ENCODE measurements at places on chromosomes 12 and 14.

DNA sequence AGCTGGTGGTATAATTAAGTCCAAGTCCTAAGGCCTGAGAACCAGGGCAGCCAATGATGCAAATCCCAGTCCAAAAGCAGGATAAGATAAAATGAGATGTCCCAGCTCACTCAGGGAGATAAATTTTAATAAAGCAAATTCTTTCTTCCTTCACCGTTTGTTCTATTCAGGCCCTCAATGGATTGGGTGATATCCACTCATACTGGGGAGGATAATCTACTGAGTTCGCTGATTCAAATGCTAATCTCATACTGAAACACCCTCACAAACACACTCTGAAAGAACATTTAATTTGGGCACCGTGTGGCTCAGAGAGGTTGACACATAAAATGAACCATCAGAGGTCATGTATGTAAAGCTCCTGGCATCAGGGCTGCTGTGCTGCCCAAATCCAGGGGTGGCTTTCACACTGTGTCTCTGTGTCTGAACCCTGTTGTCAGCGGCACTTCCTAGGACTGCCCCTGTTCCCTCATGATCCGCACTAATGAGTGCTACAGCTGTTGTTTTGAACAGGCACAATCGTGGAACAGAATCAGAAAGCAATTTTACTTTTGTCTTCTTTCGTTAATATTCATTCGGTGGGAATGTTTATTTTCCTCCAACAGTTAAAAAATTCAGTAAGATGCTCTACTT is 428.5 kb upstream of the FBXO33 start:
- DNase-seq, result no peak

- DNase-seq, result no peak
Observed at GRCh38 chr14:58560208-58560607, 77.6 kb upstream of the DACT1 start.

GRCh38 chr12:62793256-62794217 is 141.4 kb downstream of the PPM1H start:
- peak; percentile 30 for DNase-seq

DNA sequence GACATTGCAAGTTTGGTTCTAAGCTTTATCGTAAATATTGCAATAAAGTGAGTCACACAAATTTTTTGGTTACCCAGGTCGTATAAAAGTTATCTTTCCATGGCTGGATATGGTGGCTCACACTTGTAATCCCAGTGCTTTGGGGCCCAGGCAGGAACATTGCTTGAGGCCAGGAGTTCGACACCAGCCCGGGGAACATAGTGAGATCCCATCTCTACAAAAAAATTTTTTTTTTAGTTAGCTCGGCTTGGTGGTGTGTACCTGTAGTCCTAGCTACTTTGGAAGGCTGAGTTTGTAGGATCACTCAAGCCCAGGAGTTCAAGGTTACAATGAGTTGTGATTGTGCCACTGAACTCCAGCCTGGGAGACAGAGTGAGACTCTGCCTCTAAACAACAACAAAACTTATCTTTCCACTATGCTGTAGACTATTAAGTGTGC is 24.4 kb downstream of the PRORP start:
- DNase-seq, result no peak

DNA sequence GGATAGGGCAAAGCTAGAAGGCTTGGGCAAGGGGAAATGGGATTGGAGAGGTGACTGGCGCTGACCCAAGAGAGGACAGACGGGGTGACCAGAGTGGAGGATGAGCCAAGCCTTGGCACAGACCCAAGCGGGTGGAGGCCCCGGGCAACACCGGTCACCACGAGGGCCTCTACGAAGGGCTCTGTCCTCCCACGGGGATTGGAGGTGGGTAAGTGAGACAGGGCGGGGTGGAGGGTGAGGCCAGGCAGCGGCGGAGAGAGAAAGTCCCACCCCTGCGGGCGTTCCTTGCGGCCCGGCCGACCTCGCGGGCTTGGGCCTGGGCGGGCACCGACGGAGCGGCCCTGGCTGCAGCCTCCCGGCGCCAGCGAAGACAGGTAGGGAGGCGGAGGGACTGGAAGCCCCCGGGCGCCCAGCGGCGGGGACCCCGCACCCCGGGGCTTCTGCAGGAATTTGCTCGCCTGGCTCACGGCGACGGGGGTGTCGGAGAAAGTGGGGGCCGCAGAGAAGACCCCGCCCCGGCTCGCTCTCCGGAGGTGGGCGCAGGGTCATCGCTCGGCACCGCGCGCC is at the start of gene PAPLN:
PAPLN (plus strand) TSS at position 288 of the 567 bp plus-strand sequence. CDS start 2,273 bp downstream, outside the sequence.
- no peak for DNase-seq

GRCh38 chr12:51829011-51829481 is 19.5 kb downstream of the FIGNL2 start:
- no peak for DNase-seq

DNA sequence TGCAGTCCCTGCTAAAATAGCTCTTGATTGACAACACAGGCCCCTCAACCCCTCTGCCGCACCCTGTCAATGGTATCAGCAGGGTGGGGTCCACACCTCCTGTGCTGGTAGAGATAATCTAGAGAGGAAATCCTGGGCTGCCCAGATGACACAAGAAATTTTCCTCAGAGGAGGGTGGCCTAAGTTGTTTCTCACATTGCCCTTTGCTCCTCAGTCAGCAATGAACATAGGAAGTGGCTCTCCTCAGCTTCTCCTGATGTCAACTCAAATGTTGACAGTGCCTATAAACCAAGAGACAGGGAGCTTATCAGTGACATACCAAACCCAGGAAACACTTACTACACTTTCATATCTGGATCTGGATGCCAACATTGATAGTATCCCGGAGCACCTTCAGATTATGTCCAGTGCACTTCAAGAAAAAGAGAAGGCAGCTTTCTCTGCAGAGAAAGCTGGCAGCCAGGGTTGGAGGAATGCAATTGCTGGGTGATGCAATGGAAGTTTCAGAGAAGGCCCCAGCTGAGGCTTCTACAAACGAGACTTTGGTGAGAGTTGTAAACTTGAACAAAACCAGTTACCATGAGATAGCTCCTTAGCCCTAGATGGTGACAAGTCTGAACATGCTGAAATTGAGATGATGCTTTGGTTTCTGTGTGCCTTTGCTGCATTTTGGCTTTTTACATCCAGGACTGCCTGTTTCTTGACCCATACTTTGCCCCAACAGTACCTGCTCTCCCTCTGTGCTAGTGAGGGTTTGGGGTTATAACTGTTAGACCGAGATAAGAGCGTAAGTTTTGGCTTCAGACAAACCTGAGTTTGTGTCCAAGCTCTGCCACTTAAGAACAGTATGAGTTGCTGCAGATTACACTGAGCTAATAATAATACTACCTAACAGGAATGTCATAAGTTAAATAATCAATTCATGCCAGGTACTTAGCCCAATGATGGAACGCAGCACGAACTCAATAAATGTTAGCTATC is 183.5 kb downstream of the NUAK1 start:
- DNase-seq, result no peak

DNA sequence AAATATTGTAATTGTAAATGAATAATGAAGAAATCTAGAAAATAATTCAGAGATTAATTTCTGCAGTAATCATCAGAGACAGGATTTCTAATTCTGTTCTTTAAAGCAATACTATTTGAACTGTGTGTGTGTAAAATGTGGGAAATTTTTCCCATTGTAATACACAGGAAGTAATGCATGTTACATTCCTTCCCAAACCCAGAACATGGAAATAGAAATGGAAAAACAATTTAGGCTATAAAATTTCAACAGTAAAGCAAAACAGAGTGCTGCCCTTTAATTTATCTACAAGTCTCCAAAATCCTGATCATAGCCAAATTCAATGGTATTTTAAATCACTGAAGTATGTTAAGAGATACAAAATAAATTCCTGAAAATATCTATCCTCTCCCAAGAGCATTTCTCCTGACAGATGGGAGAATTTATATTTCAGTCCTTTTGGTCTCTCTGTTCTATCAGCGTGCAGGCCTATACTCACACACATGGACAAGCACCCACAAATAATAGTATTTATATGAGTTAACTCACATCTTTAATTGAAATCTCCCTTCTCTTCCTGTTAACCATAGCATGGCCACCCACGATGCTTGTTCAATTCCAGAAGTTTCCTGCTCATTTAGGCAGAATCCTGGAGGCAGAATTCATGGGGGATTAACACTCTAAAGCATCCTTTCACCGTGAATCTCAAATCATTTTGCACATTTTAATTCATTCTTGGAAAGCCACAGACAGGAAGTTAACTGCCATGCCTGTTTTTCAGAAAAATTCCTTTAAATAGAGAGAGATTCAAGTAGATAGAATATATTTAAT is 1465.4 kb upstream of the FLRT2 start:
- DNase-seq, result no peak

DNA sequence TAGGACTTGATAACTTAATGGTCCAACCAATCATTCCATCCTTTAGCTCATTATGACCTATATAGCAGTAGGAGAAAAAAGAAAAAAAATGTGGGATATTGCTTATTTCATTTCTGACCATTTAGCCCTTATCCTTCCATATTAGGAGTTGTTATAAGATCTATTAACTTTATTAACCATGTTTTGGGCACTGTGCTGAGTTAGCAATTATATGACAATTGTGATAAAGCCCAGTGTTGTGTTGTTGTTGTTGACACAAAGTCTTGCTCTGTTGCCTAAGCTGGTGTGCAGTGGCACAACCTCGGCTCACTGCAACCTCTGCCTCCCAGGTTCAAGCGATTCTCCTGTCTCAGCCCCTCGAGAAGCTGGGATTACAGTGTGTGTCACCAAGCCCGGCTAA is 569.7 kb upstream of the FOXG1 start:
- no peak for DNase-seq

DNA sequence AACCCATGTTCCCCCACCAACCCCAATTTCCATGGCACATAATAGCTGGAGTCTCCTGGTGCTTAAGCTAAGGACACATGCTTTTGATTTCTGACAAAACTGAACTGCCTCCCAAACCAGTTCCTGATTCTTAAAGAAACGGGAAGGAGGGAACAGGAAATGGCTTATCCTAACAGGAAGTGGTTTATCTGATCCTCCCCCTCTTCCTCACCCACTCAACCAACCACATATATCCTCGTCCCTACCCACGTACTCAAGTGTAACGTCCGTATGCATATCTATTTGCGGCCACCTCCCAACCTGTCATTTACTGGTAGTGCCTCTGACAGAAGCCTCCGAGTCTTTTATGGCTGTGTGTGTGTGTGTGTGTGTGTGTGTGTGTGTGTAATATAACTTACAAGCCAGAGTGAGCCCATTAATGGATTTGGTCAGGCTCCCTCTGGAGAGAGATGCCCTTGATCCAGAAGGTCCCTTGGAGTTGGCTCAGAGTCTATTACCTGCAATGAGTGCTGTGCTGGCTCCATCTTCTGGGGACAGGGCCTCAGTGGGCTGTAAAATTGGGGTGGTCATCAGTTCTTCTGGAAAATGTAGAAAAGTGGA is 7.7 kb downstream of the DAZAP2 start:
- DNase-seq, result no peak

DNA sequence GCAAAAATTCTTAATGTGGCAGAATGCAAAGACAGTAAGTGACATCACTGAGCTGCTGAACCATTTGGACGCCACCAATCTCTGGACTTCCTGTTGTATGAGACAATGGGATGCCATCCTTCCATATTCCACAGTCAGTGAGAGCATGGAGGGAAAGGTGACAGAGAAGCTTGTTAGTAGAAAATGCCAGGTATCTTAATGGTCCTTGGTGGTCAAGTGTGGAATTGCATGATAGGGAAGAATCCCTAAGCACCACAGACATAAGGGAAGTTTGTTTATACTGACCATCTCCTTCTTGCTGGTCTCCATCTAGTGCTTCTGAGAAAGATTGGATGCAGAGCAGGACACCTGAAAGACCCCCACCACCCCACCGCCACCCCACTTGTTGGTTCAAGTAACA is 1410.0 kb upstream of the TMEM132C start:
- no peak for DNase-seq

DNA sequence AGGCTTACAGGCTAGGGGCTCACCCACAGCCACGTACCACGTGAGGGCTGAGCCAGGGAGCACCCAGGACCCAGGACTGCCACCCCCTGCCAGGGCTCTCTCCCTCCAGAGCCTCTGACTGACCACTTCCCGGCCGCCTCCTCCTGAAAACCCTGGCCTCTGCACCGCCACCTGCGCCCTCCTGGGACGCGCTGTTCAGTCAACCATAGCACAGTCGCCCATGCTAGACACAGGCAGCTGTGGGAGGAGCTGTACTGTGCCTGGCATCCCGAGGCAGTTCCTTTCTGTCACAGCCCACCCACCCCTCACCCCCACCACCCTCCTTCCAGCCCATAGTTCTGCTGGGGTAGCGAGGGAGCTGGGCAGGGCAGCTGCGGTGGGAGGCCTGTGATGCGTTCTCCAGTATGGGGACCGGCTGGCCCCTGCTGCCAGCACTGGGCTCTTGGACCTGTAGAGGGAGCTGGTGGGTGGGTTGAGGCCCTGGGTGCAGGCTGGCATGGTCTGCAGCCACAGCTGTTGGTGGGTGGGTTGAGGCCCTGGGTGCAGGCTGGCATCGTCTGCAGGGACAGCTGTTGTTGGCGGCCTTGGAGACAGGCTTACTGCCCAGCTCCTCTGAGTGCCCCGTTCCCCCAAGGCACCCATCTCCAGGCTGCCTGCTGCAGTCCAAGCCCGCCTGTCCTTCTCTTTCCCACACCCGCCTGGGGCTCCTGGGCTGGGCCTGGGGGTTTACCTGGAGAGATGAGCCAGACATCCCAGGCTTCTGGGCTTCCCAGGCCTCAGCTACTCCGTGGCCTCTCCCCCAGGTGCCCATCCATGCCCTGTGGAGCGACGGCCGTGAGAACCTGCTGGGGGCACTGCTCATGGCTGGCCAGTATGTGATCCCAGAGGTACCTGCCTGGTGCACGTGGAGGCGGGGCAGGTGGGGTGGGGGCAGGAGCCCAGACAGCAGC is 11.5 kb downstream of the ASPG start:
- DNase-seq, result no peak

DNA sequence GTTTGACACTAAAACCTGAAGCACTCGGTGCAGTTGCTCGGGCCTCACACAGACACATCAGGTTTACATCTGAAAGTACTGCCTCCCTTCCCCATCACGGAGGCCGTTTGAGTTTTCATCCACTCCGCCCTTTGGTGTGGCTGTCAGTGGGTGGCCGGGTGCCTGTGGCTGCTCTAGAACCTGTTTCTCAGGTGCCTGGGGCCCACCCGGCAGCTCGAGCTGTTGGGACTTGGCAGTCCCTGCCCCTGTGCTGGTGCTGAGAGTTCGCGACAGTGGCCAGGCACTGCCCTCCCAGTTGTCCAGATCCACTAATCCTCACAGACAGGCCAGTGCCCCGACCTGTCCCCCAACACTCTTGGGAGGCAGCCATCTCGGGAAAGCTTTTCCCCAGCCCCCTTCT is 22.4 kb downstream of the XRCC3 start:
- no peak for DNase-seq

- DNase-seq, result no peak
Observed at GRCh38 chr14:96130391-96130790, 74.2 kb upstream of the BDKRB2 start.

- no peak for DNase-seq
Observed at GRCh38 chr14:69719501-69719951, 47.4 kb upstream of the SRSF5 start.

- DNase-seq, result no peak
Observed at GRCh38 chr12:103858953-103859601, 18.0 kb upstream of the NT5DC3 start.

GRCh38 chr12:46451276-46452021 is 78.9 kb upstream of the SLC38A2 start:
- no peak for DNase-seq

GRCh38 chr12:57765003-57765697 is 1.7 kb downstream of the CYP27B1 start:
- DNase-seq, result peak; percentile 39

All from T-helper 1 cell (primary cell).